ENCODE measurements at places on chromosomes 16 and 17. TPM values are rescaled to one million over a fixed set of nuclear protein-coding genes. Genes with fewer than 3 reads are reported as not detected.

GRCh38 chr16:49657736-49658465 lies 198.0 kb downstream of the ZNF423 start:
- no peak for DNase-seq

GRCh38 chr16:13997933-13998332 lies 73.2 kb upstream of the MRTFB start:
- DNase-seq: no peak

Gene TNP2
- total RNA-seq: not detected

GRCh38 chr17:37699285-37699973 lies 45.4 kb downstream of the HNF1B start:
- DNase-seq: no peak

Gene ACBD4
- 2.7 TPM for total RNA-seq

DNA sequence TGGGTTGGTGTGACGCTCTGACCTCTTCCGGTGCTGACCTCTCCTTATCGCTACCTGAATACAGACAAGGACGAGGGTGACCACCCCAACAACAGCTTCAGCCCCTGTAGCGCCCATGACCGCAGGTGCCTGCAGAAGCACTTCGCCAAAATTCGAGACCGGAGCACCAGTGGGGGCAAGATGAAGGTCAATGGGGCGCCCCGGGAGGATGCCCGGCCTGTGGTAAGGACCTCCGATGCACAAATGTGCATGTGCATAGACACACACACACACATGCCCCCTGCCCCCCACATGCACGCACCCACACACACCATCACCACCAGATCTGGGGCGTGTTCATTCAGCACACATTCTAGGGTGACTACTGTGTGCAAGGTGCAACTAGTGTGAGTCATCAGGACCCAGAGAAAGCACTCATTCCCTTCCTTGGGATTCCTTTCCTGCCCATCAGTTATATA lies 9.7 kb downstream of the IGFBP4 start:
- no peak for DNase-seq

GRCh38 chr17:4475463-4475862 lies 23.2 kb upstream of the SPNS2 start:
- DNase-seq: no peak

Gene ARL5C
- not detected for total RNA-seq

Gene IRX3
- 28.8 TPM for total RNA-seq

DNA sequence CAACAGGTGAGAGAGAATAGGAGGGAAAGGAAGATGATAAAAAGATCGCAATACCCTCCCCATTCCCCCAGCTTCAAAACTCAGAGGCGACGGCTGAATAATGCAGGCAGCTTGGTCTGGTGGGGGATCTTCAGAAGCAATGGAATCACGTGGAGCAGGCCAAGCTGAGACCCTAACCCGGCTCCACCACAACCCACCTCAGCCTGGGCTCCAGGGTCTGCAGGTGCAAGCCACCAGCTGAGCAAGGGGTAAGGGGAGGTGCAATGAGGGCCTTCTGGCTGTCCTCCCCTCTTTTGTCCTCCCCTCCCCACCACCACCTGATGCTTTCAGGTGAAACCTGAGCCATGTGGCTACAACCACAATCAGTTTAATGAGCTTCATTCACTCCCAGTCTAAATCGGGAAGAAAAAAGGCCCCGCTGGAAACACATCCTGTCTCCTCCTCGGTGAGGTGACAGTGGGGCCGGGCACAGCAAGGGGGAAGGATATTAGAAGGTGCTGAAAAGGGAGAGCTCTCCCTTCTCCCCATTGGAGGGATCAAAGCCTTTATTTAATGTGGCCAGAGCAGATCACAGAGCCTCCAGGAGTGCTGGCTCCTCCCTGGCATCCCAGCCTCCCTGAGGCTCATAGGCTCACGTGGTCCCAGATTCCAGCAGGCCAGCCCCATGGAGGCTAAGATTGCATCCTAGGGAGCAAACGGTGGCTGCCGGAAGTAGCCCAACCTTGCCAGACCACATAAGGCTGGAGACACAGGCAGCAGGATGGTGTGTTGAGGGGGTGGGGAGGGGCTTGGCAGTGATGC lies 261.0 kb downstream of the SOX9 start:
- DNase-seq: peak; percentile 43

GRCh38 chr17:52030052-52030451 lies 128.5 kb downstream of the CA10 start:
- no peak for DNase-seq

Gene GINS2
- 12.8 TPM for total RNA-seq

GRCh38 chr17:66949501-66949900 lies 15.0 kb upstream of the CACNG4 start:
- DNase-seq: peak; percentile 69

GRCh38 chr17:34219405-34219804 lies 35.7 kb upstream of the CCL2 start:
- no peak for DNase-seq

Gene CCL17
- total RNA-seq: not detected

GRCh38 chr16:19138601-19139000 lies 24.8 kb downstream of the ITPRIPL2 start:
- DNase-seq: peak; percentile 84

Gene ALOX12
- total RNA-seq: not detected

Gene COPZ2
- 91.7 TPM for total RNA-seq

GRCh38 chr16:48811478-48811877 lies 201.5 kb upstream of the N4BP1 start:
- DNase-seq: no peak

DNA sequence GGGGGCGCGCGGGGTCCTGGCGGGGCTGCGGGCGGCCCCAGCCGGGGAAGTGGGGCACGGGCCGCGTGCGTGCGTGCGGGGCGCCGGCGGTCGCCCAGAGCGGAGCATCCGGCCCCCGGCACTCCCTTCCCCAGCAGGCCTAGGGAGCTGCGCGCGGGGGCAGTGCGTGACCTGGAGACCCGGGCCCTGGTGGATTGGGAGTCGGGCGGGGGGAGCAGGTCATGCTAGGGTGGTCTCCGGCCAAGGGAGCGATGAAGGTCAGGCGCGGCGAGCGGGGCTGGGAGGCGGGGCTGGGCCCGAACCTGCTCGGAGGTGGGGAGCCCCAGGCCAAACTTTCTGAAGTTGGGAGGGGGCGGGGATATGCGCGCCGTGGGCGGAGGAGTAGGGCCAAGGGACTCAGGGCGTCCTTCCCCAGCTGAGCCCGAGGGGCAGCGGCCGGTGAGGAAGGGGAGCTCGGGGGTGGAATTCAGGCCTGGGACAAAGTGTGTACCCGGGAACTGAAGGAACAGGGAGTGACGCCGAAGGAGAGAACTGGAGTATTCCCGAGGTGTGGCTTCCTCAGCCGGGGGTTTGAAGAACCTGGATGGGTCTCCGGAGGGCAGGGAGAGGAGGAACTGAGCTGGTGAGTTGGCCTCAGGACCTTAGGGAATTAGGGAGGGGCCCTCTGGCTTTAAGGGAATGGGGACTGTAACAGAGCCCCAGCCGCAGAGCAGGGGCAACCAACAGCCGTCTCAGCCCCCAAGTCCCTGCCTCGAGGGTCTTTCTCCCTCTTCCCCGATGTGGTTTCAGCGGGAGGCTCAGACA lies 589 bp downstream of the XYLT2 start:
- peak; percentile 61 for DNase-seq

Gene KRT14
- total RNA-seq: 7.9 TPM

Data from MG63 (cell line).